ENCODE measurements at places on chromosomes 11 and 22. TPM values are rescaled to one million over a fixed set of nuclear protein-coding genes. Genes with fewer than 3 reads are reported as not detected.

- H3K4me3 ChIP-seq, result no peak overlapping the region
- H3K36me3 ChIP-seq, result no peaks in the 10 kb centered on the region
- peaks cover 8% of the 10 kb centered on the region for H3K27me3 ChIP-seq
- no peak for DNase-seq
- H3K4me1 ChIP-seq, result no peaks in the 10 kb centered on the region
These were observed 5.2 kb upstream of the LIF start for GRCh38 chr22:30251711-30252110.

- H3K36me3 ChIP-seq, result no peaks in the 10 kb centered on the region
- no peaks in the 10 kb centered on the region for H3K27me3 ChIP-seq
- DNase-seq, result no peak
- H3K4me1 ChIP-seq, result no peaks in the 10 kb centered on the region
- no peak overlapping the region for H3K27ac ChIP-seq
These were observed 81.3 kb upstream of the BLID start for GRCh38 chr11:122197066-122197987.

GRCh38 chr22:29621761-29622526, 18.5 kb downstream of the NF2 start:
- H3K27ac ChIP-seq, result peak overlapping the region; percentile 6
- no peaks in the 10 kb centered on the region for H3K27me3 ChIP-seq
- no peak for DNase-seq
- H3K4me3 ChIP-seq, result no peak overlapping the region

DNA sequence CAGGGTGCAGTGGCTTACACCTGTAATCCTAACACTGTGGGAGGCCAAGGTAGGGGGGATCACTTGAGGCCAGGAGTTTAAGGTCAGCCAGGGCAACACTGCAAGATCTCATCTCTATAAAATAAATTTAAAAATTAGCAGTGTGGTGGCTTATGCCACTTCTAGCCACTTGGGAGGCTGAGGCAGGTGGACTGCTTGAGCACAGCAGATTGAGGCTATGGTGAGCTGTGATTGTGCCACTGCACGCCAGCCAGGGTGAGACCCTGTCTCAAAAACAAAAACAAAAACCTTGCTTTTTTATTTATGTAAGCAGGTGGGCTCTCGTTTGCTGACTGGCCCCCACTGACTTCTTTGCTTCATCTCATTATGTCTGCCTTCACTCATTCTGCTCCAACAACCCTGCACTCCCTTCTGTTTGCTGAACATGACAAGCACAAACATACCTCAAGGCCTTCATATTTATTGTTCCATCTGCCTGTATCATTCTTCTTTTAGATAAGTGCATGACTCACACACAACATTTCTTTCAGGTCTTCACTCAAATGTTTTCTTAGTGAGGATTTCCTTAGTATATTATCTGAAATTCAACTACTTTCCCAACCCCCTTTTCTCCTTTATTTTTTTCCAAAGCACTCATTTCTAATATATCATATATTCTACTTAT, 32.4 kb upstream of the CLNS1A start:
- no peak overlapping the region for H3K4me3 ChIP-seq
- H3K27me3 ChIP-seq, result no peaks in the 10 kb centered on the region
- no peaks in the 10 kb centered on the region for H3K4me1 ChIP-seq
- no peak for DNase-seq
- no peaks in the 10 kb centered on the region for H3K36me3 ChIP-seq

- H3K4me1 ChIP-seq, result no peaks in the 10 kb centered on the region
- H3K27ac ChIP-seq, result no peak overlapping the region
- no peak overlapping the region for H3K4me3 ChIP-seq
- no peaks in the 10 kb centered on the region for H3K27me3 ChIP-seq
These were observed 42.1 kb upstream of the GNB1L start for GRCh38 chr22:19896665-19897355.

GRCh38 chr22:39316440-39317083, 2.9 kb downstream of the RPL3 start:
- peaks cover 54% of the 10 kb centered on the region for H3K4me1 ChIP-seq
- DNase-seq, result peak; percentile 86
- H3K4me3 ChIP-seq, result no peak overlapping the region
- H3K36me3 ChIP-seq, result peaks cover 4% of the 10 kb centered on the region
- H3K27me3 ChIP-seq, result no peaks in the 10 kb centered on the region

DNA sequence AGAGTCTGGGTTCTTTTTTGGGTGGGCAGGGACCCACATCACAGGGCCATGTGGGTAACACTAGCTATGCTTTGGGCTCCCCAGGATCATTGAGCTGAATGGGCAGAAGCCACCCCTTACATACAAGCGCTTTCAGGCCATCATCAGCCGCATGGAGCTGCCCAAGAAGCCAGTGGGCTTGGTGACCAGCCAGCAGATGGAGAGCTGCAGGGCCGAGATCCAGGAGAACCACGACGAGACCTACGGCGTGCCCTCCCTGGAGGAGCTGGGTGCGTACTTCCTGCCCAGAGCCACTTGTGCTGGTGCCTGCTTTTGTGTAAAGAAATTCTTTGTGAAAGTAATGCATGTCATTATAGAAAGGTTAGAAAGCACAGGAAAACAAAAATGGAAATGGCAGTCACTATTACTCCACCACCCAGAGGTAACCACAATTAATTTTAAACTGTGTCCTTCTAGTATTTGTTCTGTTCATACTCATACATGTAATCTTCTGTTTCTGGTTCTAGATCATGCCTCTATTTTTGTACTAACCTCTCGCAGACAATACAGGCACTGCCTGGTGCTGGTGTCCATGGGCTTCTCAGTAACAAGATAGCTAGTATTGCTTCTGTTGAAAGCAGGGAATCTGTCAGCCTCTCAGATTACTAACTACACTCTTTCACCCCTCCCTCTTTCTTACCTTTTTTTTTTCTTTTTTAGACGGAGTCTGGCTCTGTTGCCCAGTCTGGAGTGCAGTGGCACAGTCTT, 13.7 kb downstream of the CRY2 start:
- H3K4me1 ChIP-seq, result peaks cover 55% of the 10 kb centered on the region
- no peak overlapping the region for H3K4me3 ChIP-seq
- H3K27me3 ChIP-seq, result no peaks in the 10 kb centered on the region
- peak overlapping the region; percentile 91 for H3K27ac ChIP-seq
- no peaks in the 10 kb centered on the region for H3K36me3 ChIP-seq
- DNase-seq, result peak; percentile 67

GRAP2 gene
- total RNA-seq, result 0.07 TPM

- H3K27ac ChIP-seq, result no peak overlapping the region
- no peak overlapping the region for H3K4me3 ChIP-seq
- H3K4me1 ChIP-seq, result no peaks in the 10 kb centered on the region
- H3K27me3 ChIP-seq, result no peaks in the 10 kb centered on the region
These were observed 283.1 kb upstream of the CTSC start for GRCh38 chr11:88620568-88621130.

- H3K36me3 ChIP-seq, result no peaks in the 10 kb centered on the region
- H3K27ac ChIP-seq, result no peak overlapping the region
- H3K4me3 ChIP-seq, result no peak overlapping the region
- H3K27me3 ChIP-seq, result no peaks in the 10 kb centered on the region
- H3K4me1 ChIP-seq, result no peaks in the 10 kb centered on the region
- DNase-seq, result no peak
These were observed 1.9 kb upstream of the NLRP10 start for GRCh38 chr11:7967097-7967496.

GRCh38 chr11:45593992-45594391, 71.4 kb downstream of the CHST1 start:
- no peaks in the 10 kb centered on the region for H3K4me1 ChIP-seq
- DNase-seq, result no peak
- H3K27ac ChIP-seq, result no peak overlapping the region
- H3K4me3 ChIP-seq, result no peak overlapping the region
- no peaks in the 10 kb centered on the region for H3K36me3 ChIP-seq
- H3K27me3 ChIP-seq, result no peaks in the 10 kb centered on the region

LGR4 gene
- 13.5 TPM for total RNA-seq

GRCh38 chr22:44722611-44723010, 20.6 kb downstream of the PRR5 start:
- H3K4me1 ChIP-seq, result no peaks in the 10 kb centered on the region
- no peak overlapping the region for H3K4me3 ChIP-seq
- no peak overlapping the region for H3K27ac ChIP-seq
- H3K36me3 ChIP-seq, result no peaks in the 10 kb centered on the region
- no peak for DNase-seq
